ENCODE measurements at places on chromosomes 11 and 22. TPM values are rescaled to one million over a fixed set of nuclear protein-coding genes. Genes with fewer than 3 reads are reported as not detected.

WNT7B gene
- total RNA-seq, result not detected

HOATZ gene
- not detected for total RNA-seq

ZNF214 gene
- 4.1 TPM for total RNA-seq

ALDH3B2 gene
- not detected for total RNA-seq

OR5AP2 gene
- total RNA-seq, result not detected

All from pulmonary artery endothelial cell (primary cell).